ENCODE measurements at places on chromosomes 3 and 15.

DNA sequence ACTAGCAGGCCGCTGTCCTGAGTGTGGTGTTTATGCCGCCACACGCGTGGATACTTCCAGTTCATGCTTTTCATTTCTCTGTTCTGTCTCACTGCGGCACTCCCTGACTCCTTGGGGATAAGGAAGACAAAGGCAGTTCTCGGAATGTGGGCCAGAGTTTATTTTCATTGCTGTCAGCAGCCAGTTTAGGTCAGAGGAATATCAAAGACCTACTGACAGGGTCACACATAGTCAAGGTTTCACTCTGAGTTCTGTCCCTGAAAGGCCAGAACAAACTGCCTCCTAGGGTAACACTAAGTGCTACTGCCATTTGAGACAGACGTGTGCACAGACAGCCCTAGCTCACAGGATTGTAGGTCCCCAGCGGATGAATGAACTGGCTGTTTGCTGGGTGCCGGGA, 27.3 kb upstream of the SPTBN5 start:
- no peak for DNase-seq

- DNase-seq: no peak
Measured at GRCh38 chr3:193896419-193896818, 239.5 kb upstream of the HES1 start.

GRCh38 chr3:134079761-134080160, 50.0 kb upstream of the SLCO2A1 start:
- DNase-seq: no peak

DNA sequence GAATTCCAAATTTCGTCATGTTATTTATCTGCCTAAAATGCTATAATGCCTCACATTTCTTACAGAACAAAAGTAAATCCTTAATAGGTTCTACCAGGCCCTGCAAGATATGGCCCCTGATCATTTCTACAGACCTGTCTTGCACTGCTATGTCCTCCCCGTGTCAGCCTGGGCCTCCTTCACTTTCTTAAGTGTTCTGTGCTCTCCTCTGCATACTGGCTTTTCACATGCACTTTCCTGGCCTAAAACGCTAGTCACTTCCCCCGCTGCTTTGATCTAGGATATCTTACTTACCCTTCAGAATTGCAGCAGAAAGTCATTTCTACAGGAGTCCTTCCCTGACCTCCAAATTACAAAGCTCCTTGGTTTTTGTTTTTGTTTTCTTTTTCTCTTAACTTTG, 551.3 kb downstream of the NSUN3 start:
- DNase-seq: no peak

GRCh38 chr3:102089904-102090720, 240.8 kb downstream of the NFKBIZ start:
- DNase-seq: no peak

DNA sequence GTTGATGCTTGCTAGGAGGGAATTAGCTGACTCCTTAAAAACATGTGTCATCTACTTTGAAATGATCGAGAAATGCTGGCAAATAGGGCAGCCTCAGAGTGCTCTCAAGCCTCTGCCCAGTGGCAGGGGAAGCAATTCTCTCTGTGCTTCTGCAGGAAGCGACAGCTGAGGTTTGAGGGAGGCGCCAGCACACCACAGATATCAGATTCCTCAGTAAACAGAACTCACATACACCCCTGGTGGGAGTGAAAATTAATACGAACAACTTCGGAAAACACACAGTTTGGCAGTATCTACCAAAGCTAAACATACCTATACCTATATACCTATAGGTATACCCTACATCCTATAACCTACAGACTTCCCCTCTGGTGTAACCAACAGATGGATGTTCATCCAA, 61.3 kb downstream of the NSMCE3 start:
- peak; percentile 30 for DNase-seq

GRCh38 chr3:15858547-15859506, 61.0 kb upstream of the ANKRD28 start:
- DNase-seq: peak; percentile 53

- no peak for DNase-seq
Measured at GRCh38 chr15:85723960-85724945, 70.5 kb downstream of the KLHL25 start.

GRCh38 chr3:74636981-74637380, 22.5 kb upstream of the CNTN3 start:
- no peak for DNase-seq

GRCh38 chr3:127180859-127181258, 12.1 kb upstream of the PRR23E start:
- DNase-seq: no peak

- DNase-seq: no peak
Measured at GRCh38 chr3:11014752-11015151, 22.2 kb downstream of the SLC6A1 start.

- peak; percentile 8 for DNase-seq
Measured at GRCh38 chr3:147655236-147655635, 246.1 kb downstream of the ZIC1 start.

DNA sequence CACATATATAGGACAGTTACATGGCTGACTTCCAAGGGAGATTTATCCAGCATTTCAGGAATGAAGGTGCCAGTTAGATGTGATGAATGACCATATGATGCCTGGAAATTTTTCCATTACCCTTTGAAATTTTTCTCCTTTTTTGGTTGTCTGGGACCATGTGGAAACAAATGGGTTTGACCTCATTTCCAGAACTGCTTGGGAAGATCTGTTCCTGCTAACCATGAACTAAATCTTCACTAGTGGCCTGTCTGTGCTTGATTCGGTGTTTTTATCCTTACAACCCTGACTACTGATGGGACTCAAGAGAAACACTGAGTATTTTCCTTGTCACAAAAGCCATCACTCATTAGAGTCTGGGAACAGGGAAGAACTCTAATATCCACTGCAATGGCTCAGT, 409.4 kb downstream of the PDCD6IP start:
- DNase-seq: no peak

- DNase-seq: no peak
Measured at GRCh38 chr15:36109943-36110658, 469.3 kb upstream of the CDIN1 start.

DNA sequence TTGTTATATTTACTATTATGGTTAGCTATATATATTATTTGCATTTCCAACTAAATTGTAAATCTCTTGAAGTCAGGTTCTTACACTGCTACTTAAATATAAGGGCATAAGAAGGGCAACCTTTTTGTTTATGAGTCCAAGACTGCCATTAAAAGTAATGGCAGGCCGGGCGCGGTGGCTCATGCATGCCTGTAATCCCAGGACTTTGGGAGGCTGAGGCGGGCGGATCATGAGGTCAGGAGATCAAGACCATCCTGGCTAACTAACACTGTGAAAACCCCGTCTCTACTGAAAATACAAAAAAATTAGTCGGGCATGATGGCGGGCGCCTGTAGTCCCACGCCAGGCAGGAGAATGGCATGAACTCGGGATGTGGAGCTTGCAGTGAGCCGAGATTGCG, 2.9 kb upstream of the P2RY1 start:
- no peak for DNase-seq

GRCh38 chr3:119588112-119588511, 8.8 kb downstream of the ADPRH start:
- DNase-seq: no peak

DNA sequence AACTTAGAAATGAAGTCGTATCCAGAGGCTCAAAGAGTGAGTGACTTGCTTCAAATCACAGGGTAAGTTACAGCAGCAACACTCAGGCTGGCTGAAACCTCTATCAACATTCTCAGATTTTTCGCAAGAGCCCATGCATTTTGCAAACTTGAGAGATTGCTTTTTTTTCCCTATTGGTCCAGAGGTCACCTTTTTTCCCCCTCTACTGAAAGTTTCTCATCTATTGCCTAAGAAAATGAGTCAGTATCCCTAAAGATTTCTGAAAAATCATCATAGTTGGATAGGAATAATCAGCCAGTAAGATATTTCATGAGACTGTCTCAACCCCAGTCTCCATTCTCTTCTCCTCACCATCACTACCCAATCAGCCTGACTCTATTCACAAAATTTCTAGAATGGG, 410.6 kb downstream of the FOXP1 start:
- DNase-seq: no peak

DNA sequence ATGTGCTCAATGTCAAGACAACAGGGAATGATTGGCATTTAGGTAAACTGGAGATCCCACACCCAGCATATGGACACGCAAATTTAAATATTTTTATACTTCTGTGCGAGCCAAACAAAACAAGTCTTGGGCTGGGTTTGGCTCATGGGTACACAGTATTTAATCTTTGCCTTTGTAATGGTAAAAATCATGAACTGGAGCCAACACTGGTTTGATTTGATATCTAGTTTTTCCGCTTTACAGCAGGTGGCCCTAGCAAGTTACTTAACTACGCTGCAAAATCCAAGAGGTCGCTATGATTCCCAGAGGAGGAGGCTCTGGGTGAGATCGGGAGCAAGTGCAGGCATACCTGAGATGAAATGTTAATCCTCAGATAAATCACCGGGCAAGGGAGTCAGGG, 207.9 kb upstream of the SATB1 start:
- no peak for DNase-seq

DNA sequence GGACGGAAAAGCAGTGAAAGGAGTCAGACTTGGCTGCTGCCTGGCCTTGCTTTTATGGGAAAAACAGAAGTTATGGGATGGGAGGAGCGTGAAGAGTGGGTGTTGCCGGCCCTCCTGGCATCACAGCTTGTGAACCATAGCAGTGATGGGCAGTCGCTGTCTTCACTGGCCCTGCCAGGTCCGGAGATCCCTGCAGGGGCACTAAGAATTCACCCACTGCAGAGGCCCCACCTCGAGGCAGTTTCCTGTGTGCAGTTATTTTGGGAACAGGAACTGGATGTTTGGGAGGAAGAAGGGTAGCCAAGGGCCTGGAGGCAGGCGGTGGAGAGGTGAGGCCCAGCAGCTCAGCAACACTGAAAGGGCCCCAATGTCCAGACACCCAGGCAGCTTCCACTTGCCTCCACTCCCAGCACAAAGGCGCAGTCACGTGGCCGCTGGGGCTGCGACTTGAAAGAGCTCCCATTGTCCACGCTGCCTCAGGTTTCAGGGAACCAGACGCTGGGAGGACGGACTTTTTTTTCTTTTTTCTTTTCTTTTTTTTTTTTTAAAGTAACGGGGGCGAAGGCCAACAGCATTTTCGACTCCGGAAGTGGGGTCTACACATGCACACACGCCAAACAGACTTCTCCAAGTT, 255.6 kb downstream of the ZNF621 start:
- peak; percentile 85 for DNase-seq

DNA sequence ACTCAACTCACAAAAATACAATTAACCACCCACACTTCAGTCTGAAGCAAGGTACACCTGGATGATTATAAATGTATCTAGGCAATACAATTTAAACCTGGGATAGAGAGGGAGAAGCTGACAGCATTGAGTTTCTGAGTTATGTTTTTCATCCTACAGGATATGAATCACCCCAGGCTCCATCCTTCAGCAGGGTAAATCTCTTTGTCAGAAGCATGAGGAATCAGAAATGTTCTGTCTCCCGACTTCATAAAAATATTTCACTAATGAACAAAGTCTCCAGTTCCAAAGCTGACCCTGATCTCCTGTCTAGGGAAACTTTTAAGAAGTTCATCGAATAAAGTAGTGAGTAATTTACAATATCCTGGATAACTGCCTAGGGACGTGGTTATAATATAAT, 25.5 kb upstream of the FRMD4B start:
- DNase-seq: peak; percentile 31

DNA sequence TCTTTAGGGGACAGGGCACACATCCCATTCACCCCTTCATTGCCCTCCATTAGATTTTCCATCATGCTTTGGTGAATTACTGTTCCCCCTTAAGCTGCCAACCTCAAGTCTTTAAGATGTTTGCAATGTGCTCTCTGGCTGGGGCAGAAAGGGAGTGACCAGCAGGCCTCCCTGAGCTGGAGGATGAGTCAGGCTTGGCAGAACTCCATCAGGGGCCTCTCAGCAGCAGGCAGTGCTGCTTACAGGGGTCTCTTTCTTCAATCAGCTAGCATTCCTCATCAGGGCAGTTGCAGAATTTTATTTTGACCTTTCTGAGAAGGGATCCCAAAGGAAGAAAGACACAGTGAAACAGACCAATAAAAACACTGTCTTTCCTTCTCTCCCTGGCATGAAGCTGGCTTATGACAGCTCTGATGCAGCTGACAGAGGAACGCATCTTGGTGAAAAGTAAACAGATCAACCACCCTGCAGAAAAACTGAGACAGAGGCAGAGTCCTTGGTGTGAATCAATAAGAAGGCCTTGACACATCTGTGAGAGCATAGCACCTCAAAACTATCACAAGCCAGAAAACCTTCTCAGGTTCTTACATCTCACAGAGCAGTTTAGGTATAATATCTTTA, 88.7 kb upstream of the MRPL3 start:
- DNase-seq: peak; percentile 6

DNA sequence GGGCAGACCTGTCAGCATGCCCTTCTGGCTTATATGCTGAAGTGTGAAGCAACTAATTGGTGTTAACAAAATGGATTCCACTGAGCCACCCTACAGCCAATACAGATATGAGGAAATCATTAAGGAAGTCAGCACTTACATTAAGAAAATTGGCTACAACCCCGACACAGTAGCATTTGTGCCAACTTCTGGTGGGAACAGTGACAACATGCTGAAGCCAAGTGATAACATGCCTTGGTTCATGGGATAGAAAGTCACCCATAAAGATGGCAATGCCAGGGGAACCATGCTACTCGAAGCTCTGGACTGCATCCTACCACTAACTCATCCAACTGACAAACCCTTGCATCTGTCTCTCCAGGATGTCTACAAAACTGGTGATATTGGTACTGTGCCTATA, 9.4 kb downstream of the PIK3CB start:
- no peak for DNase-seq

GRCh38 chr3:124888482-124889441, 1.6 kb upstream of the ITGB5 start:
- no peak for DNase-seq

DNA sequence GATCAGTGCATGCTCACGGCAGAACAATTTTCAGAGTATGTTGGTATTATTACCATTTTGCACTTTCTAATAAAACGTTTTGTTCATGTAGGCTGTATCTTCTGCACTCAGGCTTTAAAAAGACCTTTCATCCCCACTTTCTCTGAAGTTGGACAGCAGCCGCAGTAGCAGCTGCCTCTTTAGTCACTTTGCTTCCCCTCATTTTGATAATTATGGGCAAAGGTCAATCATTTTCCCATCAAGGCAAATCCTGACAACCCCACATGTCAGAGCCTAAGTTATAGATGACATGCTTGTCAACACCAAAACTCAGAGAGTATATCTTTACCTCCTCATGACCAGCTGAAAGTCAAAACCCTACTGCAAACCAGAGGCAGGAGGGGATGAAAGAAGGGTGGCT, 99.7 kb downstream of the ROBO2 start:
- peak; percentile 38 for DNase-seq

- DNase-seq: peak; percentile 80
Measured at GRCh38 chr3:143139762-143140161, 20.2 kb downstream of the CHST2 start.

DNA sequence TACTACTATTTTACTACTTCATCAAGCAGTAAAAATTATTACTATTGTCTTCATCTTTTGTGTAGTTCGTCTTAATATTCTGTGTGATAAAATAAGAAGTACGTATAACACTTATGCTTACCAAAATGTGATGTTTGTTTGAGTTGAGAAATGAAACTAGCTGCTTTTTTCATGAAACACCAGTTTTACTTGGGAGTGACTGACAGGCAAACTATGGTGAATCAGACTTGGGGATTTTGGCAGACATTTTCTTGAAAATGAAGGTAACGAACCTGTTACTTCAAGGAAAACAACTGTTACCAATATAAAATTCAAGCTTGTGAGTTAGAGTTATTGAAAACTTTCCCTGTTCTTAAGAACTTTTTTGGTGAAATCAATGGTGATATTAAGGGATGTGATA, 10.3 kb downstream of the U2SURP start:
- DNase-seq: no peak

- DNase-seq: no peak
Measured at GRCh38 chr3:31696815-31697548, 164.3 kb downstream of the STT3B start.

GRCh38 chr15:91102546-91103330, 2.7 kb downstream of the SV2B start:
- no peak for DNase-seq
